ENCODE measurements at places on chromosomes 1 and 21. TPM values are rescaled to one million over a fixed set of nuclear protein-coding genes. Genes with fewer than 3 reads are reported as not detected.

The DYNLT4 gene
- total RNA-seq = 0.45 TPM

The CASQ1 gene
- not detected for total RNA-seq

The GBP1 gene
- total RNA-seq = 18.7 TPM

The PTGS2 gene
- total RNA-seq = 3.5 TPM

The ARHGEF16 gene
- total RNA-seq = 0.23 TPM
